ENCODE measurements at places on chromosomes 7 and 10.
A peak's percentile ranks its signal among the peaks of the same experiment; 100 is the strongest.

GRCh38 chr10:77297393-77297739 lies 340.2 kb downstream of the KCNMA1 start:
- no peak for DNase-seq

- DNase-seq = no peak
Observed at GRCh38 chr7:77542409-77542808, 5.3 kb downstream of the PTPN12 start.

DNA sequence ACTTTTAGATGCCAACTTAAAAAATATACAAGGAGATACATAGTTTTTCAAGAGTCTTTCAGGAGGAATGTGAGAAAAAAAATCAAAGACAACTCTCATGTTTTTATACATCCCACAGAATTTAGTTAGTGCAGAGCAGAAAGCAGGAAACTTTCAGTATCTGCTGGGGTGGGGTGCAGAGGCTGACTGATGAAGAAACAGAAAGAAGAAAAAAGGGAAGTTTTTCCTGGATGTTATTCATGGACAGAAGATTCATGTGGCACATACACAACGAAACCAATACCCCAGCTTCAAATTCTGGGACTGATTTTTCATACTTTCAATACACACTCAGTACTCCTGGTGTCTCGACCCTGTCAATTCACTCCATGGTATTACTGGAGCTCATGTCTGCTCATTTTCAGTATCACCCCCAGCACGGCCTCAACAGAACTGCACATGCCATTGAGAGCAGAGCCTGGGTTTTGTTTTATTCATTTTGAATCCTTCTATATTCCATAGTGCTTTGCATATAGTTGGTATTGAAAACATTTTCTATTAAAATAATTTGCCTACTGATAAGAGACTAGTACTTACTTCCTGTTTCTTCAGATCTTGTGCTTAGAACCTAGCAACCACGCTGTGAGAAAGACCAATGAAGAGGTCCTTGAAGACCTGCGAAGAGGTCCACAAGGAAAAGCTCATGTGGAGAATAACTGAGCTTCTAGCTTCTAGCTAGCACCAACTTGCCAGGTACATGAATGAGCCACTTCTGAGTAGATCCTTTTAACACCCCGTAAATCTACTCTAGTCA lies 49.0 kb downstream of the NDUFB2 start:
- DNase-seq = no peak

GRCh38 chr10:56269181-56269580 lies 91.9 kb downstream of the ZWINT start:
- no peak for DNase-seq

- no peak for DNase-seq
Observed at GRCh38 chr10:117188371-117188770, 8.9 kb upstream of the KCNK18 start.

GRCh38 chr10:59517341-59517899 lies 155.1 kb upstream of the FAM13C start:
- no peak for DNase-seq

DNA sequence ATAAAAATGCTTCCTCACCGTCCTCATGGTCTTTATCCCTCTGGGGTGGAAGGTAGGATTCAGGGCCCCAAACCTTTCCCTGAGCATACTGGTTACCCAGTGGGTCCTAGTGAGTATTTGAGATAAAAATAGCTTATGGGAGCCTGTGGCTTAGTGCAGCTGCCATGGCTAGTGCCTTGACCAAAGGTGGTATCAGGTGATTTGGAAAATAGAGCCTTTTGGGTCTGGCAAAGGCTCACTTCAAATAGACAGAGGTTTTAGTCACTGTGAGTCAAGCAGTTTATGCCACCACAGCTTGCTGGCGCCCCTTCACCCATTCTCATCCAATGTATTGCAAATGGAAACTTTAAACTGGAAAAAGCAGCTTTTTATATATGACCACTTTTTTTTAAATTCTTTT lies 30.4 kb downstream of the PLAU start:
- DNase-seq = no peak

- DNase-seq = no peak
Observed at GRCh38 chr7:38222481-38223096, 44.5 kb downstream of the STARD3NL start.

- no peak for DNase-seq
Observed at GRCh38 chr7:157862731-157863130, 525.9 kb downstream of the DNAJB6 start.

- DNase-seq = no peak
Observed at GRCh38 chr7:81692146-81692905, 77.5 kb downstream of the HGF start.

- DNase-seq = no peak
Observed at GRCh38 chr10:72935361-72935760, 19.2 kb downstream of the PLA2G12B start.

- DNase-seq = no peak
Observed at GRCh38 chr7:77226357-77226839, 26.8 kb upstream of the FGL2 start.

- no peak for DNase-seq
Observed at GRCh38 chr7:25569765-25570164, 341.5 kb upstream of the NPVF start.

DNA sequence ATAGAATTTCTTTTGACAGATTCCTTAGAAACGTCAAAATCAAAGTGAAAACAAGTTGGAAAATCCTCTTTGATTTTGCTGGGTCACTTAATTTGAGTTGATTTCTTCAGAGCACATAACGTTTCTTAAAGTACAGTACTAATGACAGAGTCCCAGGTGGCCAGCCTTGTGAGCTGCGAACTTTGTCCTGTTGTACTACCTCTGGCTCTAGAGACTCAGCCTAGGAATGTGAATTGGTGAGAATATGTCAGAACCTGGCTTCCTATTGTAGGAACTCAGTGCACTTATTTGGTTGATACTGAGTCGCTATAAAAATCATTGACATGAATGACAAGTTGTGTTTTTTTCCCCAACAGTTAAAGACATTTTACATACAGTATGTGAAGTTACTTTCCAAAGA lies 20.2 kb downstream of the SDK1 start:
- no peak for DNase-seq

- no peak for DNase-seq
Observed at GRCh38 chr7:109259151-109259550, 689.5 kb downstream of the DNAJB9 start.

- DNase-seq = no peak
Observed at GRCh38 chr10:129465796-129466702, 992 bp upstream of the MGMT start.

GRCh38 chr7:92681633-92682032 lies 91.4 kb upstream of the FAM133B start:
- DNase-seq = no peak

DNA sequence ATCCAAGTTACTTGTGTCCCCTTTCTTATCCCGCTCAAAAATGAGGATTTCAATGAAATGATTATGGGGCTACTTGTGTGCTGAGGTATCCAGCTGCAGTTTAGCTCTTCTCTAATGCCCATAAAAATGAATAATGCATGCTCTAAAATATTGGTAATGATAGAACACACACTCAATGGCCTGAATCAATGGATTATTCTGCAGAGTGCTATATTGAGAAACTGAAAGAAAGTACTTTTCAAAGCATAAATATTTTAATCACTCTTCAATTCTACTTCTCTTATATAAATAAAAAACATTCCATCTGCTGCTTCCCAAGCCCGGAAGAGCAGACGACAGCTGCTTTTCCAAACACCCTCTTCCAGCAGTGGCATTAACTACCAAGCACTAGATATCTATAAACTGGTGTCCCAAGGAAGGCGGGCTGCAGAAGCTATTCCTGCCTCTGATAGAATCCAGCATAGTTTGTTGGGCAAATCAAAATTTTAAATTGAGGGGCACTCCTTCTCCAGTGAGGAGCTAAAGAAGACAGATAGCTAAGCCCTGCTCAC lies 284.9 kb upstream of the AOAH start:
- no peak for DNase-seq

DNA sequence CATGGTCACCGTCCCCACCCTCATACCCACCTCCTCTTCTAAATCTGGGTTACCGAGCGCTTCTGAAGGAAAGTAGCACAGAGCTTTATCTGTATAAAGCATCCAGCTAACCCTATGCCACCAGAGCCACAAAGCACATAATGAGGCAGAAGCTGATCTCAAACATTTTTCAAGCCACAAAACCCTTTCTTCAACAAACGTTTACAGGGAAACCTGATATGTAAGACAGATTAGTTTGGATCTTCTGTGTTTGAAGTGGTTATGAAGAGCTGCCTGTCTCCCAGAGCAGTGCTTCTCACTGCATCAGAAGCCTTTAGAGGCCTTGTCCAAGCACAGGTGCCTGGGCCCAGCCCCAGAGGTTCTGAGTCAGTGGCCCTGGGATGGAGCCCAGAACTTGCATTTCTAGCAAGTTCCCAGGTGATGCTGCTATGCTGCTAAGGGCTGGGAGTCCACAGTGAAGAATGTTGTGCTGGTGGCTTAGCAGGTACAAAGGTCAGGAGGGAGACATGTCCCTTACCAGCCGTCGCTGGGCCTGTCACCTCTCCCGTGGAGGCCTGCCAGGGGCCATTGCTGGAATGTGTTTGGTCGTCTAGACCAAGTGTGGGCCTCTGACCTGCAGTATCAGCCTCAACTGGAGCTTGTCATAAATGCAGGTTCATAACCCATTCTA lies 90.4 kb downstream of the TAF3 start:
- no peak for DNase-seq

GRCh38 chr10:116084161-116084560 lies 188.8 kb downstream of the GFRA1 start:
- DNase-seq = no peak

DNA sequence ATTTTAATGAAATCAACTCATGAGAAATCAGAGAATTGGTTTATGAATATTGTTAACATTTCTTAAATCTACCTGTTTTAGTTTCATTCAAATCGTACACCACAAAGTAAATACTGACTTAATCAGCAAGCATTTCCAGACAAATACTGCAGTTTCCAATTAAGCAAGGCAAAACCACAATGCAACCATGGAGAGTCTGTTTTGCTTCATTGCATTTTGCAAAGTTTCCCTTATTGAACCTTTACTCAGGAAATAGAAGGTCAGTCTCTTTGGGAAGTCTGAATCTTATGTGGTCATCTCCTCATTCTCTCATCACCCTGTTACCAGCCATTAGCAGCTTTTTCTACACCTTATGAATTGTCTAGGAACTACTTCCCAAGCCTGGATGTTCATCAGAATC lies 400.5 kb downstream of the IPMK start:
- DNase-seq = no peak

DNA sequence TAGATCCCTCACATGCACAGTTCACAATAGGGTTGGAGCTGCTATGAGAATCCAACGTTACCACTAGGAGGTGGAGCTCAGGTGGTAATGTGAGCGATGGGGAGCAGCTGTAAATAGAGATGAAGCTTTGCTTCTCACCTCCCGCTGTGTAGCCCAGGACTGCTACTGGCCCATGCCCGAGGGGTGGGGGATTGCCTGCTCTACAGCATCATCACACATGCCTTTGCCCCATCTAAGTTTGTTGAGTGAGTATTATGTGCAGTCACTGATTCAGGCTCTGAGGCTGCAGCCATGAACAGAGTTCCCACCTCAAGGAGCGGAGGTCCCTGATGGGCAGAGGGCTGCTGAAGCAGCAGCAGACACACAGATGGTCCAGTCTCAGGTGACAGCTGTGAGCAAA lies 94.1 kb downstream of the CHST15 start:
- DNase-seq = no peak

GRCh38 chr10:29845166-29845565 lies 210.4 kb upstream of the SVIL start:
- DNase-seq = no peak

DNA sequence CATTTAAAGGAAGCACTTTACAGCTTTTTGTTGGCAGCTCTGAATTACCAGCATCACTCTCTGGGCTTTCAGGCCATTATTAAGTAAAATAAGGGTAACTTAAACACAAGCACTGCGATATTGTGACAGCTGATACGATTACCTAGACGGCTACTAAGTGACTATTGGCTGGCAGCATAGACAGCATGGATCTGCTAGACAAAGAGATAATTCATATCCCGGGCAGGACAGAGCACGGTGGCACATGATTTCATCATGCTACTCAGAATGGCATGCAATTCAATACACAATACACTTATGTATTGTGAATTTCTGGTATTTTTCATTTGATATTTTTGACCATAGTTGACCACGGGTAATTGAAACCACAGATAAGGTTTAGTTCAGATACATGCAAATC lies 522.0 kb upstream of the LRRN3 start:
- no peak for DNase-seq

GRCh38 chr10:62075414-62075813 lies 173.9 kb downstream of the ARID5B start:
- DNase-seq = no peak

DNA sequence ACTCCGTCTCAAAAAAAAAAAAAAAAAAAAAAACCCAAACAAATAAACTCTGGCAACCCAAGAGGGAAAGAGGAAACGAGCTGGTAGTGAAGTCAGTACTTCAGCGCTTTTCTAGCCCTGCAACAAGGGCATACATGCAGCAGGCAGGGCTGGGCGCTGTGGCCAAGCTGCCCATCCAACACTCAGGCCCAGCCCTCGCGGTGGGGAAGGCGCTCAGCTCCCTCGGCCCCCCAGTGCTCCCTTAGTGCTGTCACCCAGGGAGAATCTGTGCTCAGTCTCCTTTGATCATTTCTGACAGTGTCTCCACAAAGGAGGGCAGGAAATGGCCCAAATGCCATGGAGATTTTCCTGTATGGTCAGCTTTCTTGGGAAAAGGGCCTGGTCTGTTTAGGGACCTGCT lies 97.2 kb downstream of the SMURF1 start:
- no peak for DNase-seq

DNA sequence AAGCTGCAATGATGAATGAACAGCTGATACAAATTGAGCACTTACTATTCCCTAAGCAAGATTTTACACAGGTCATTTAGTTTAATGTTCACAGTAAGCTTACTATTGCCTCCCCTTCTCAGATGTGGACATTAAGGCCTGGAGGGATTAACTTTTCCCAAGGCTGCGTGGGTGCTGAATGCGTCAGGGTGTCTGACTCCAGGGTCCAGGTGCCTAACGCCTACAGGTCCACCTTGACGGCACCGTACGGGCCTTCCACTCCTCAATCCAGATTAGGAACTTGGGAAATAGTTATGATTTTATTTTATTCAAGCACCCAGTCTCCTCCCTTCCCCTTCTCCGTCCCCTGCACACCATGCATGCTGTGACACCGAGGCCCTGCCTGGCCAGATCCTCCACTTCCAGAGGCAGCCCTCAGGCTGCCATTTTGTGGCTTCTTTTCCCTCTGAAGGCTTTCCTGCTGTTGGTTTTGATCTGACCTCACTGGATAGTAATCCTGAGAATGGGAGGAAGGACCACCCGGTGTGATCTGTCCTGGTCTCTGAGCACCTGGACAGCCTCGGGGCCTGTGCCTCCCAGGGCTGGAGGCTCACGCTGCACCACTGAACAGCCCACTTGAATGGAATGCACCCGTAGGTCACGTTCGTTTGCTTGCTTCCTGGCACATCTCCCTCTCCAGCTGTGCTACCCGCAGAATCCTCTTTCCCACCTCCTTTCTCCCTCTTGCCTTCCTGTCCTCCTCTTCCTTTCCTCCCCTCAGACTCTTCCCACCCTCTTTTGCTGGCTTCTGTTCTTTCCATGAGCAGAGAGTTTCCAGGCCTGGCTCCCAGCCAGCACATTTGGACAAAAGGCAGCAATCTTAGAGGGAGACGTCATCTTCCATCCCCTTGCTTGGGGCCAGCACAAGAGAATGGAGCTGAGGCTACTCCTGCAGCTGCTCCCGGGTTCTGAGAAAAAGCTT lies 14.4 kb downstream of the DENND2A start:
- DNase-seq = peak; percentile 68

- no peak for DNase-seq
Observed at GRCh38 chr10:103451091-103451813, 918 bp downstream of the CALHM2 start.

- no peak for DNase-seq
Observed at GRCh38 chr7:105713488-105714465, 132.5 kb upstream of the EFCAB10 start.

All from hypothalamus (tissue), 51 donors.